ENCODE measurements at places on chromosomes 11 and 22.

GRCh38 chr22:32389685-32390084 lies 22.4 kb downstream of the RTCB start:
- peak; percentile 22 for DNase-seq

- no peak for DNase-seq
These were observed 6.2 kb downstream of the MRGPRF start for GRCh38 chr11:69006816-69007215.

- DNase-seq = no peak
These were observed 10.1 kb upstream of the RAB3IL1 start for GRCh38 chr11:61927501-61927900.

DNA sequence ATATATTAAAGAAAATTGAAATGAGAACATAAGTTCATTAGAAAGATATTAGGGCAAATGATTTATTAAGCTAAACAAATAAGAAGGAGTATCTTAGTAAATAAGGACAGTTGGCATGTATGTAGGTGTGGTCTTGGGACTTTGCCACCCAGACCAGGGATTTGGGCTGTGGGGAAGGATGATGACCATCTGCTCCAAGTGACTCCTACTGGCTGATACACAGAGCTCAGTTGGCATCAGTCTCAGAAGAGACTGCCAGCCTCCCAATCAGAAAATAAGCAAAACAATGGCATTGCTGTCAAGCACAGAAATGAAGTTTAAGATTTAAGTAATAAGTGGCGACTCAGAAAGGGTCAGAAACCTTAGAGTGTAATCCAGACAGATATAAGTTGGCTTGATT lies 49.5 kb downstream of the PAX6 start:
- DNase-seq = no peak

GRCh38 chr11:123797541-123797940 lies 8.6 kb downstream of the OR6M1 start:
- DNase-seq = no peak

DNA sequence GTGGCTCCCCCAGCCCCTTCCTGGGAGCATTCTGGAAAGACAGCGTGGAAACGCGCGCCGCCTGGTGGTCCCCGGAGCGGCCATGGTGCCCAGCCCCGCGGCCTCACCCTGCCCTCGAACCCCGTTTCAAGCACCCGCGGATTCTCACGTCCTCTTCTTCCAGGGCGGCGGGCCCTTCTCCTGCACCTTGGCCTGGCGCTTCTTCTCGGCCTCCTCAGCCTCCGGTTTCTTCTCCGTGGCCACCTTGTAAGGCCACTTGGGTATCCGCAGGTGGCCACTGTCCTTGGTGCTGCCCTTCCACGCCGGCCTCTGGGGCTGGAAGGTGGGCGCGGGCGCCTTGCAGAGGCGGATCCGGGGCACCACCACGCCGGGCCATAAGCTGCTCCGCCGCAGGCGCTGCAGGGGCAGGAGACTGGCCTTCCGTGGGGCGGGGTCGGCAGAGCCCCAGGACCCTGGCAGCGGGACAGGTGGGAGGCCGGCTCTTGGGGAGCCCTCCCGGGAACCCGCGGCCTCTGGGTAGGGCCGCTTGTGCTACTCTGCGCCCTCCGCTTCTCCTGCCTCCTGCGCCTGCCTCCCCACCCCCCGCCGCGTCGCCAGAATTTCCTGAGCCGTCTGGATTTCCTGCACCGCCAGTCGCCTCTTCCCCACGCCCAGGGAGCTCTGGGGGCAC lies 83.4 kb downstream of the TRIM51G start:
- no peak for DNase-seq

GRCh38 chr11:107669191-107669740 lies 42.6 kb downstream of the SLN start:
- DNase-seq = no peak

- no peak for DNase-seq
These were observed 119.0 kb downstream of the LDLRAD3 start for GRCh38 chr11:36062796-36063365.

DNA sequence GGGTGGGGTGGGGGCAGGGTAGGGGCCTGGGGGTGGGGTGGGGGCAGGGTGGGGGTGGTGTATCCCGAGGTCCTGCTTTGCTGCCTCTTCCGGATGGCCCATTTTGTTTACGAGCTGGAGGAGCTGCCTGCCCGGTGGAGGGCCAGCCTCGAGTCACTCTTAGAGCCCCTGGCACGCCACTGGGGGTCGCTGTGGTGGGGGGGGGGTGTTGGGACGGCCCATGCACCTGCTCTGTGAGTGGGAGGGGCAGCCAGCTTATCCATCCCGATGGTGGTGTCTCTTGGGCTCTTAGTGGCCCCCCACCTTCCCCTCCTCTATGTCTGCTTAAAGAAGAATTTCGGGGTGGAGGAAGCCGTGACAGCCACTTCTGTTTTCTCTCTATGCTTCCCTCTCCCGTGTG lies 24.6 kb downstream of the MRGPRD start:
- no peak for DNase-seq

DNA sequence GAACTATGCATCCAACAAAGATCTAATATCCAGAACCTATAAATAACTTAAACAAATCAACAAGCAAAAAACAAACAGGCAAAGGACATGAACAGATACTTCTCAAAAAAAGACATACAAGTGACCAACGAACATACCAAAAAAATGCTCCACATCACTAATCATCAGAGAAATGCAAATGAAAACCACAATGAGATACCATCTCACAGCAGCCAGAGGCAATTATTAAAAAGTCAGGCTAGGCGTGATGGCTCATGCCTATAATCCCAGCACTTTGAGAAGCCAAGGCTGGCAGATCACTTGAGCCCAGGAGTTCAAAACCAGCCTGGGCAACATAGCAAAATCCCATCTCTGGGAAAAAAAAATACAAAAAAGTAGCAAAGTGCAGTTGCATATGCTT lies 10.7 kb downstream of the SAA4 start:
- no peak for DNase-seq

- no peak for DNase-seq
These were observed 231.6 kb downstream of the CASP12 start for GRCh38 chr11:104666624-104667023.

Measured in Calu3 (cell line).